ENCODE measurements at places on chromosomes 2 and 18.

DNA sequence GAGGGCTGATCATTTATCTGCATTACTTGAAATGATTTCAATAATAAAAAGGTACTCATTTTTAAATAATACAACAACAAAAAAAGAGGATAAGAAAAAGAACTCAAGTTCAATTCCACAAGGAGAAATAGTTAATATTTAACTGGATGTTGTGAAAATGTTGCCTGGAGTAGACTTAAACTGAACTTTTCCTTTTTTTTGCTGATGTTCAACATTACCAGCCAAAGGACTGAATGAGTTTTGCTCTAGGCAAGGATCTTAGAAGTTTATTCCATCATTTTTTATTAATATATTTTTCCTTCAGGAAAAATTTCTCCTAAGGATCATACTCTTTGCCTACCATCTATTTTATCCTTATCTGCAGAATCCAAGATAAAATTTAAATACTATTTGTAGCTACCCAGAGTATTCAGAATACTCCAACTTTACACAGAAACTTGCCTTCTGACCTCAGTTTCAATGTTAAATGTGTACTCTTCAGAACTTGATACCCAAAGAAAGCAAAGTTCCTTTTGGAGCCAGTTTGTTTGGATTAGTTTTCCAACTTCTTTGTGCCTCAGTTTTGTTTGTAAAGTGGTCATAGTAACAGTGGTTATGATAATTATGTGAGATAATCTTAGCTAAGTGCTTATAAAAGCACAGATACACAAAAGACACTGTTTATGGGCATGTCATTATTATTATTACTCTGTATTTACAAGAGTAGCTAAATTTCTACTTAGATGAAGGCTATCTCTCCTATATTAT lies 12.8 kb downstream of the CKAP2L start:
- no peak for DNase-seq

DNA sequence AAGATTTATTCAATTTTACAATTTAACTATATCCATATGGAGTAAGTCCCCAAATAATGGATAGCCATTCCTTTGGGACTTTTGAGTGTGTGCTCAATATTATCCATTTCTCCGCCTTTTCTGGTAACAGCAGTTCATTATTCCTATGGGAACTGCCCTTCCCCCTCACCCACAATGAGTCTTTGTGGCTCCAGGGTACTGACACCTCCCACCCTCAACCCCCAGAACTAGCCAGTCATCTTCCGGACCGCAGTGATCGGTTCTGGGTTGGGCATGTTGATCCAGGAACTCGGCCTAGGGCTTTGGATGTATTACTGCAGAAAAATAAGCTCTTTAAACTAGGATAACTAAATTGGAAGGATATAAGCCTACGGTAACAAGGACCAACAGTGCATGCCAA lies 45.4 kb upstream of the CCDC150 start:
- no peak for DNase-seq

GRCh38 chr2:883260-883802 lies 67.3 kb upstream of the SNTG2 start:
- no peak for DNase-seq

DNA sequence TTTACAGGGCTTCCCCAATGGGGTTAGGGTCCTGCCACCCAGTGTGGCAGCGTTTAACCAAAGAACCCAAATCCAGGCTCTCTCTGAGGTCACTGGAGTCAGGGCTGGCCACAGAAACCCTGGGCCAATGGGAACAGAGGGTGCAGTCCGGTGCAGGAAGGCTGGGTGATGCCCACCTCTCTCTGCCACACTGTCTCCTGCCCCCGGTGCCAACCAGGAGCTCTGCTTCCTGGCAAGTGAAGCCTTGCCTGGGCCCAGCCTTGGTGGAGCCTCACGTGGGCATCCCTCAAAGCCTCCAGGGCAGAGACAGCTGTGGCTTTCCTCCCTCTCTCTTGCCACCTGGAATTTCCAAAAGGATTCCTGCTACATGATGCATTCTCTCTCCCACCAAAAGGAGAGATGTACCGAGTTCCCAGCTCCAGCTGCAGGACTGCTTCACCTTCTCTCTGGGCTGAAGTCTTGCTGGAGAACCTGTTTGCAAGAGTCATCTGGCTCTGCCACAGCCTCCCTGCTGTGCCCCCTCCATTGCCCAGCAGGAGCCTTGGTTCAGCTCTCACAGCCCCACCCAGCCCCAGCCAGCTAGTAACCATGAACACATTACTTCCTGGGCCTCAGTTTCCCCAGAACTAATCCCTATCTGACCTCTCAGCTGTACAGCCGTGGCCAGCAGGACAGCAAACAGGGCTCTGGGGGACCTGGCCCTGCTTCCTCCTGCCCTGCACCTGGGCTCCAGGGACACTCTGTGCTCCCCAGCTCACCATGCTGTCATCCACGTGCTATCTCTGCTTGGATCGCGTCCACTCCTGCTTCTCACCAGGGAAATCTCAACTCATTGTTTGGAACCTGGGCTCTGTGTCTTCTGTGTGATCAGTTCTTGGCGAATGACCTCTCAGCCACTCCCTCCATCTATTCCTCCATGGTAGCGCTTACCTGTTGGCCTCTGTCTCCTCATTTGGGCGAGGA lies 43.4 kb downstream of the KCNF1 start:
- no peak for DNase-seq

- no peak for DNase-seq
These were observed 64.5 kb upstream of the ADAM23 start for GRCh38 chr2:206378835-206379234.

DNA sequence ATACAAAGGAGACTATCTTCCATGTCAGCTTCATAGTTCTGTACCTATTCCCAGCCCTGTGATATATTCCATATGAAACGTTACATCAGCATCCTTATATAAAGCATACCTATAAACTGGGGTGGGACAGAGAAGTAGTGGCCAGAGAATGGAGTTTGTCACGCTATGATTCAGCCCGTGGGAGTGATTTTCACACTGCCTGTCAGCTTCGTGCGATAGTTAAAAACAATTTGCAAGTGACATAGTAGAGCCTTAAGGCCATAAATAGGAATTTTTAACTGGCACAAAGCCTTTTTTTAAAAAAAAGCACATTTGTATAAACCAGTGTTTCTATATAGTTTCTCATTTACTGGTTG lies 30.2 kb downstream of the PKP4 start:
- no peak for DNase-seq

DNA sequence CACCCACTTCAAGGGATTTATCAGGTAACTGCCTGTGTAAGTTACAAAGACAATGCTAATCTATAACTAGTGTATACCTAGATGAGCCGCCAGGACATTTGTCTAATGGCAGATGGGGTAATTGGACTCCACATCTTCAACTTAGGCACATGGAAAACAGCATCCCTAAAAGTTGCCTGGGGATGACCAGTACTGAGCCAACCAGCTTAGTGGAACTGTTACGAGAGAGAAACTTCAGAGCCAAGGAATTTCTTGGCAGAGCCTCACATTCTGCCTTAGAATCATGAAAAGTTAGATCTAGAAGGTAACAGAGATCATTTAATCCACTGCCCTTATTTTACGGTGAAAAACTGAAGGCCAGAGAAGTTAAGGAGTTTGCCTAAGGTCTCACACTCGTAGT lies 15.5 kb upstream of the CLASP1 start:
- no peak for DNase-seq

DNA sequence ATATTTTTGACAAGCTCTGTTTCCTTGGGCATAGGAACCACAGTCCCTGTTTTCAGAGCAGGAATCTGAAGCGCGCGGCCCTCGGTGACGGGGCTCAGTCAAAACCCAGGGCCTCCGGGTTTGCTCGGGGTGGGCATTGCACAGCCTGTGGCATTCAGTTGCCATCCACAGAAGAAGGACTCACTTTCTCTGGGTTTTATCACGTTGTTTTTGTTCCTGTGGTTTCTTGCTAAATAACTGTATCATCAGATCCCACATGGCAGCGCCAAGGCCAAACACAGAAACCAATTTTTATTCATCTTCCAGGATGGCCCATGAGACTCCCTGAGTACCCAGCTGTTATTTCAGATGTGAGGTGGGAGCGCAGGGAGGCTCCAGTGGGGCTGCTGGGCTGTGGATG lies 35.6 kb downstream of the SGPP2 start:
- no peak for DNase-seq

DNA sequence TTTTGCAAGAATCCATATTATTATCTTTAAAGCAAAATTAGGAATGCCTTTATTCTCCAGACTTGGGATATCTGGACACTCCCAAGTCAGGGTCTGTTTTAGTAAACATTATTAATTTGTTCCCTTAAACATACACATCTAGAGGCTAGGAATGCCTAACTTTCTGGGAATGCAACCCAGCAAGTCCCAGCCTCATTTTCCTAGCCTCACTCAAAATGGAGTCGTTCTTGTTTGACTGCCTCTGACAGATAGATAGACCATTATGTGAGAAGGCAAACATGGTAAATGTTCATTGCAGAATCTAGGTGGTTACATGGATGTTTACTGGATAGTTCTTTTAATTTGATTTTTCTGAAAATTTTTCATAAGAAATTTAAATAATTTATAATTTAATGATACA lies 270.1 kb upstream of the STON1 start:
- no peak for DNase-seq

DNA sequence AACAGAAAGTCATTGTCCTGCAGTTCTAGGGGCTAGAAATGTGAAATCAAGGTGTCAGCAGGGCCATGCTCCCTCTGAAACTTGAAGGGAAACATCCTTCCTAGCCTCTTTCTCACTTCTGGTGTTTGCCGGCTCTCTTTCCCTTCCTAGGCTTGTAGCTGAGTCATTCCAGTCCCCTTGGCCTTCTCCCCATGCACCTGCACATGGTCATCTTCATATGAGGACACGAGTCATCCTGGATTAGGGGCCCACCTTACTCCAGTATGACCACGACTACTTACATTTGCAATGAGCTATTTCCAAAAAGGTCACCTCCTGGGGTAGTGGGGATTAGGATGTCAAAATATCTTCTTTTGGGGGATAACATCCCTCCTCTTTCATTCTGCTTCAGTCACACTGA lies 168.5 kb upstream of the CXCR4 start:
- DNase-seq, result no peak

DNA sequence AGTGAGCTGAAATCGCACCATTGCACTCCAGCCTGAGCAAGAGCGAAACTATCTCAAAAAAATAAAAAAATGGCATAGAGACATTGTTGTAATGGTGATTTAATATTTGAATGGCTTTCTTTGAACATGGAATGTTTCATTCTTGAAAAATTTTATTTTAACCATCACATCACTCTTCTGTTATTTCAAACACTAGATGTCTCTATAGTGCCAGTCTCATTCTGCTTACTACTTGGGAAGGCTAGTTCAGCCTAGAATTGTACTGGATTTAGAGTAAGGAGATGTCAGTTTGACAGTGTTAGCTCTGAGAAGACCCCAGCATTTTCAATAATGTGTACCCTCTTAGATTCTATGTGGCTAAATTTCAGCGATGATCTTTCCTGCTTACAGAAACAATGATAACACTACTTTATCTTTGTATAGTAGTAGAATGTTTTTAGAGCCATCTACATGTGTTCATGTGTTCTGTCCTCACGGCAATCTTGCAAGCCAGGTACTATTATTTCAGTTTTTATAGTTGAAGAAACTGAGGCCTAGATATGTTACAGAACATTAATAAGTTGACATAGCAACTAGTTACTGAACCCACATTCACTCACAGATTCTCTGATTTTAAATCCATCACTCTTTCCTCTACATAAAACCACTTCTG lies 142.9 kb upstream of the ZSWIM2 start:
- DNase-seq, result no peak
